ENCODE measurements at places on chromosomes 3 and 15.

GRCh38 chr3:40557575-40558161 is 32.9 kb downstream of the ZNF621 start:
- peaks cover 8% of the 10 kb centered on the region for H3K27me3 ChIP-seq
- H3K36me3 ChIP-seq, result peaks cover 4% of the 10 kb centered on the region
- H3K4me1 ChIP-seq, result peaks cover 2% of the 10 kb centered on the region
- H3K4me3 ChIP-seq, result no peak overlapping the region
- DNase-seq, result no peak

- no peak for DNase-seq
- H3K27ac ChIP-seq, result no peak overlapping the region
- H3K27me3 ChIP-seq, result peaks cover 11% of the 10 kb centered on the region
Observed at GRCh38 chr3:29922992-29923746, 642.3 kb downstream of the RBMS3 start.

DNA sequence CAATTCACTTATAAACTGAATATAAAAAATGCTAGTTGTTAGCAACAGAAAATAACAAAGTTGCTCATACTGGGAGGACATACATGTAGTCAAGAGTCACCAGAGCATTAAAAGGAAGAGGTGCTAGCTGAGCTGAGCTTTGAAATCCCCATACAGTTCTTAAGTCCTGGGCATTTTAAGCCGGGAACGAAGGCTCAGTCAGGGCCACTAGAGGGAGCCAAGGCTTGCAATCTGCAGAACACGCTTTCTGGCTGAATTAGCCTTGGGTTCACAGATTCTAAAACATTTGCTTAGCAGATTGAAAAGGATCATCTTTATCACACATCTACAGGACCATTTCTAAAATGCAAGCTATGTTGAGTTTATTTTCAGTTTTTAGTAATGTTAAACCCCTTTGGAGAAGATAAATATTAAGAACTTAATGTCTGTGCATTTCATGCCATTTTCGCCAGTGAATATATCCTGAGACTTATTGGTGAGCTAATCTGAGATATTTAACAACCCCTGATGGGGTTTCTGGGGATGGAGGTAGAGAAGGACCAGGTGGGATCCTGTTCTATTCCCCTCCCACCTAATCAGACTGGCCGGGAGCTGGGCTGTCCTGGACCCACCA is 26.3 kb upstream of the MNS1 start:
- no peak overlapping the region for H3K4me3 ChIP-seq
- H3K27ac ChIP-seq, result no peak overlapping the region
- DNase-seq, result peak; percentile 21
- H3K4me1 ChIP-seq, result no peaks in the 10 kb centered on the region
- H3K27me3 ChIP-seq, result peaks cover 35% of the 10 kb centered on the region

DNA sequence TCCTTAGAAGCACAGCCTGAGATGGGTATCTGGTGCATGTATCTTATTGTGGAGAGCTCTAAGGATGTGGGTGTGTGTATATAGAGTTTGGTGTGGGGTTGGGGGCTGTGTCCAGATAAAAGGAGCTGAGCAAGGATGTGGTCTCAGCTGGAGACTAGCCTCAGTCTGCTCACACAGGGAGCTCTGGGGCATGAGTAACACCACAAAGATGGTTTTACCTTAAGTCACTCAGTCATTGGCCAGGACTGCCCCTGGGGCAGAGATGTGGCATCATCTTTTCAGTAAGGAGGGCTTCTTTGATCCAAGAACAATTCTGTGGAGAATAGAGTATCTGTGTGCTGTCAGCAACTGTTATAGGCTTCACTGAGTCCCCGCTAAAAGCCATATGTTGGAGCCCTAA is 163.4 kb upstream of the NUDT16 start:
- H3K27ac ChIP-seq, result no peak overlapping the region
- DNase-seq, result no peak
- H3K27me3 ChIP-seq, result no peaks in the 10 kb centered on the region
- H3K4me3 ChIP-seq, result no peak overlapping the region

- H3K4me1 ChIP-seq, result peaks cover 4% of the 10 kb centered on the region
- no peak overlapping the region for H3K4me3 ChIP-seq
- no peak overlapping the region for H3K27ac ChIP-seq
- no peaks in the 10 kb centered on the region for H3K36me3 ChIP-seq
- H3K27me3 ChIP-seq, result no peaks in the 10 kb centered on the region
Observed at GRCh38 chr3:129520960-129521359, 7.5 kb upstream of the RHO start.

DNA sequence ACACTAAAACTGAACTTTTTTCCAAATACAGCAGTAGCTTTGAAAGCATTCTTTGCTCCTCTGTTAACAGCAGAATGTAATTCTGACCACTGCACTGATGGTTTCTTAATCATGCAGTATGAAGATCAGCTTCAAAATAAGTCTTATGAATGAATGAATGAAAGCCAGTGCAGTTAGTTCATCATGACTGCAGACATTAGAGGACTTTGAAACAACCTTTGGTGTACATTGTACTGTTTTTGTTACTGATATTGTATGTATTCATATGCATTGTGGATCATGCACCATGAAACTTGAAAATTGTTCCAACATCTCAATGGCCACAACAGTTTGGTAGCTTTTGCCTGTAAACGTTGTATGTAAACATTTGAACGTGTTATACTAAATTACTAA is 1.3 kb upstream of the TNIK start:
- peak overlapping the region; percentile 99 for H3K27ac ChIP-seq
- H3K27me3 ChIP-seq, result no peaks in the 10 kb centered on the region
- H3K36me3 ChIP-seq, result peaks cover 8% of the 10 kb centered on the region
- DNase-seq, result no peak

GRCh38 chr3:114498539-114499370 is 204.9 kb downstream of the TIGIT start:
- peak overlapping the region; percentile 24 for H3K27ac ChIP-seq
- peaks cover 11% of the 10 kb centered on the region for H3K27me3 ChIP-seq
- peaks cover 2% of the 10 kb centered on the region for H3K36me3 ChIP-seq
- no peak for DNase-seq
- H3K4me1 ChIP-seq, result peaks cover 21% of the 10 kb centered on the region
- no peak overlapping the region for H3K4me3 ChIP-seq

- DNase-seq, result no peak
- H3K27ac ChIP-seq, result no peak overlapping the region
- H3K36me3 ChIP-seq, result no peaks in the 10 kb centered on the region
Observed at GRCh38 chr3:30473374-30474051, 132.9 kb upstream of the TGFBR2 start.

DNA sequence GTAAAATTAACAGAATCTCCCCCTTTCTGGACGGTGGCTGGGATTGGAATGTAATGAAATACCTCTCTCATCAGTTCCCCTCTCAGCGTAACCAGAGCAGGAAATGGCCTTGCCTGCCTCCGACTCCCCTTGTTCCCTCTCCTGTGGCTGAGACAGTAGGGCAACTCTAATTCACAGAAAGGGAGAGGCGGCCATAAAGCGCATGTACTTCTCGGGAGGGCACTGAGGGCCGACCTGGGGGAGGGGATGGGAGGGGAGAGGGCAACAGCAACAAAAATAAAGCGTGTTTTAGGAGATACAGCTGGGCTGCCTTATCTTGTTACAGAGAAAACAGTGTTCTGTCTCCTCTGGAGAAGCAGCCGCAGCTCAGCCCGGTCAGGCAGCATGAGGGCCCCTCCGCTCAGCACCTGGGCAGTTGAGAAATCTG is 783.3 kb upstream of the ARRDC4 start:
- H3K4me1 ChIP-seq, result no peaks in the 10 kb centered on the region
- no peak overlapping the region for H3K27ac ChIP-seq
- no peaks in the 10 kb centered on the region for H3K27me3 ChIP-seq

DNA sequence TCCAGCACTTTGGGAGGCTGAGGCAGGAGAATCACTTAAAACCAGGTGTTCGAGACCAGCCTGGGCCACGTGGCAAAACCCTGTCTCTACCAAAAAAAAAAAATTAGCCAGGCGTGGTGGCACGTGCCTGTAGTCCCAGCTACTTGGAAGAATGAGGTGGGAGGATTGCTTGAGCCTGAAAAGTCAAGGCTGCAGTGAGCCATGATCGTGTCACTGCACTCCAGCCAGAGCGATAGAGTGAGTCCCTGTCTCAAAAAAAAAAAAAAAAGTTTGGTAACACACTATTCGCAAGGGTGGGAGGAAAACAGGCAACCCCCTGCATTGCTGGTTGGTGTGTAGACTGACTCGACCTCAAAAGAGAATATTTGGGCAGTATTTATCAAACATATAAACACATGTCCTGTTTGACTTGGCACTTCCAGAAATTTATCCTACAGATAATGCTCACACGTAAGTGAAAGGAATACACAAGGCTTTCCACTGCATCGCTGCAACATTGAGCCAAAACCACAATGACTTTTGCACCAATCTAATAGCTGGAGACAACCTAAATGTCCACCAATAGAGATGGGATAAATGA is 3.1 kb upstream of the ANPEP start:
- H3K36me3 ChIP-seq, result peaks cover 9% of the 10 kb centered on the region
- no peak overlapping the region for H3K27ac ChIP-seq
- no peak for DNase-seq
- H3K27me3 ChIP-seq, result peaks cover 42% of the 10 kb centered on the region

- no peak overlapping the region for H3K27ac ChIP-seq
- no peaks in the 10 kb centered on the region for H3K27me3 ChIP-seq
- H3K4me3 ChIP-seq, result no peak overlapping the region
- no peaks in the 10 kb centered on the region for H3K36me3 ChIP-seq
- no peak for DNase-seq
- no peaks in the 10 kb centered on the region for H3K4me1 ChIP-seq
Observed at GRCh38 chr3:19541284-19541683, 392.7 kb downstream of the EFHB start.

- no peaks in the 10 kb centered on the region for H3K36me3 ChIP-seq
- H3K27me3 ChIP-seq, result no peaks in the 10 kb centered on the region
- H3K4me1 ChIP-seq, result no peaks in the 10 kb centered on the region
- no peak overlapping the region for H3K4me3 ChIP-seq
Observed at GRCh38 chr3:148381051-148381450, 316.7 kb upstream of the AGTR1 start.

- H3K36me3 ChIP-seq, result peaks cover 5% of the 10 kb centered on the region
- DNase-seq, result no peak
- no peak overlapping the region for H3K4me3 ChIP-seq
- H3K27ac ChIP-seq, result no peak overlapping the region
- H3K4me1 ChIP-seq, result peaks cover 5% of the 10 kb centered on the region
Observed at GRCh38 chr3:177633671-177634207, 436.5 kb upstream of the TBL1XR1 start.

GRCh38 chr3:159882367-159882766 is 106.3 kb upstream of the IL12A start:
- no peak for DNase-seq
- H3K27ac ChIP-seq, result no peak overlapping the region
- H3K4me1 ChIP-seq, result no peaks in the 10 kb centered on the region
- H3K27me3 ChIP-seq, result peaks cover 48% of the 10 kb centered on the region
- no peak overlapping the region for H3K4me3 ChIP-seq

GRCh38 chr3:170352936-170353335 is 4.6 kb upstream of the SKIL start:
- peaks cover 28% of the 10 kb centered on the region for H3K4me1 ChIP-seq
- peaks cover 4% of the 10 kb centered on the region for H3K36me3 ChIP-seq
- peak overlapping the region; percentile 66 for H3K27ac ChIP-seq

DNA sequence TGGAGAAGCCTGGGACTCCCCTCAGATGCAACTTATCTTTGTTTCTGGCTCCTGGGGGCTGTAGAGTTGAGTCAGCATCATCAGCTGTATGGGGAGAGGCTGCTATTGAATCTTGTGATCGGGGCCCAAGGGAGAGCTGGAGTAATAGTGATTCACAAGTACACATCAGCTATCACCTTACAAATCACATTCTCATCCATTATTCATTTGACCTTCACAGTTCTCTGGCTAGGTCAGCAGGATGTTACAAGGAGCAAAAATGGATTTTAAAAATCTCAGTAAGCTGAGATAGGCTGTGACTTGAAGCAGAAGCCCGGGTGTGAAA is 175.0 kb downstream of the OPA1 start:
- DNase-seq, result no peak
- H3K27me3 ChIP-seq, result peaks cover 28% of the 10 kb centered on the region
- no peaks in the 10 kb centered on the region for H3K4me1 ChIP-seq
- no peak overlapping the region for H3K27ac ChIP-seq

DNA sequence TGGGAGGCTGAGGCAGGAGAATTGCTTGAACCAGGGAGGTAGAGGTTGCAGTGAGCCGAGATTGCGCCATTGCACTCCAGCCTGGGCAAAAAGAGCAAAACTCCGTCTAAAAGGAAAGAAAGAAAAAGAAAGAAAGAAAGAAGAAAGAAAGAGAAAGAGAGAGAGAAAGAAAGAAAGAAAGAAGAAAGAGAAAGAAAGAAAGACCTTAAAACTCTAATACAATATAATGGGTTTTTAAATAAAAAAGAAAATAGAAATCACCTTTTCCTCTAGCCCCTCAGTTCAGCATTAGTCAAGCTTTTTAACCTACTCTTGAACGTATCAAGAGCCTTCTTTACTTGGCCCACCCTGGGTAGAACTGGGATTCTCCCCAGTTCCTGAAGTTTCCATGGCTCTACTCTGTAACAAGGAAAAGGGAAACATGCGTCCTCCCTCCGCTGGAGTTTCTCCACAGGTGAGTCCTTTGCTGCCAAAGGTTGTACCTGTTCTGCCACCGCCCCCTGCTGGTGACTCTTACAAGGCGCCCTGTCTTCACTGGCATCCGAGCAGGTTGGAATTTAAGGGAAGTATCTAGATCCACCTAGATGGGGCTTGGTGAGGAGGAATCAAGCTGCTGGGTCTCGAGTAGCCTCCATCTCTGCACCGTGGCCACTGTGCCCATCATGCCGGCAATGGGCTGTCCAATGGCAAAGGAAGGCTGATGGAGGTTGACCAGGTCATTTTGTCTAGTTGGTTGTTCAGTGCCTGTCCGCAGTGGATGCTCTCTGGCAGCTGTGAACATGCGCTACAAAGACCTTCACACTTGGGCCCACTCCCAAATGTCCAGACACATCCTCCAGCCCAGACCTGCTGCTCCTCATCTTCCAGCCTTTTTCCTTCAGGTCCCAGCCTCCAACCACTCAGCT is 20.6 kb upstream of the EPHB3 start:
- DNase-seq, result peak; percentile 68
- H3K4me3 ChIP-seq, result peak overlapping the region; percentile 66
- H3K4me1 ChIP-seq, result peaks cover 16% of the 10 kb centered on the region

GRCh38 chr3:136995652-136996051 is 37.9 kb downstream of the IL20RB start:
- H3K4me3 ChIP-seq, result no peak overlapping the region
- H3K4me1 ChIP-seq, result peaks cover 4% of the 10 kb centered on the region
- H3K27me3 ChIP-seq, result no peaks in the 10 kb centered on the region
- H3K36me3 ChIP-seq, result no peaks in the 10 kb centered on the region
- peak overlapping the region; percentile 68 for H3K27ac ChIP-seq

DNA sequence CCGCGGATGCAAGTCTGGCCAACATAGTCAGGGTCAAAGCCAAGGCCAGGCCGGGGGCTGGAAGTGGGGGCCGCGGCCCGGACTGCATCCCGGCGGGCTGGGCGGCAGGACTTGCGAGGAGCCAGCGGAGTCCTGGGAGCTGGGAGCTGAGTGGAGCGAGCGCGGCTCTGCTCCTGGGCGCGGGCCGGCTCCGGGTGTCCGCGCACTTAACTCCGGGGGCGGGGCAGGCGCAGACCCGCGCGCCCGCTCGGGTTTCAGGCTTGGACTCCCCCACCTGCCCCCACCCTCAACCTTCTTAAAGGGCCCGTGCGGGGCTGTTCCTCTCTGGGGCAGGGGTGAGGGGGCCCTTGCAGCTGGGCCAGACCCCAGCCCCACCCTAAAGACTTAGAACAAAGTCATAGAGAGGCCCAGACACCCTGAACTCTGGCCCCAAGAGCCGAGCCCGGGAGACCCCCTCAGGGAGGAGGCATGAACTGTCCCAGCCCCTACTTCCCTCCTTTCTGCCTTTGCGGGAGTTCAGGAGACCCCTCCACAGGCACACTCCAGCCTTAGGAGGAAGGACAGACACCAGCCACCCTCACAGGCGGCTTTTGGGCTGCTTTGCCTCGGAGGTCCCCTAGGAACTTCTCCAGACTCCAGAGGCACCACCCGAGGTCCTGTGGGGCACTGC is at the start of gene CSPG4:
Gene CSPG4, minus strand, starts transcription at position 181 of the 670 bp plus-strand sequence. Its CDS starts 93 bp downstream, at position 88.
- no peaks in the 10 kb centered on the region for H3K36me3 ChIP-seq
- peaks cover 4% of the 10 kb centered on the region for H3K4me1 ChIP-seq
- no peak within 1 kb of the TSS for H3K4me3 ChIP-seq
- peaks cover 16% of the 10 kb centered on the region for H3K27me3 ChIP-seq
- no peak for DNase-seq
